ENCODE measurements at places on chromosomes 6 and 20.

- no peak for DNase-seq
Measured at GRCh38 chr6:146194434-146194833, 165.6 kb downstream of the GRM1 start.

- no peak for DNase-seq
Measured at GRCh38 chr20:3696745-3697587, 15.2 kb upstream of the ADAM33 start.

DNA sequence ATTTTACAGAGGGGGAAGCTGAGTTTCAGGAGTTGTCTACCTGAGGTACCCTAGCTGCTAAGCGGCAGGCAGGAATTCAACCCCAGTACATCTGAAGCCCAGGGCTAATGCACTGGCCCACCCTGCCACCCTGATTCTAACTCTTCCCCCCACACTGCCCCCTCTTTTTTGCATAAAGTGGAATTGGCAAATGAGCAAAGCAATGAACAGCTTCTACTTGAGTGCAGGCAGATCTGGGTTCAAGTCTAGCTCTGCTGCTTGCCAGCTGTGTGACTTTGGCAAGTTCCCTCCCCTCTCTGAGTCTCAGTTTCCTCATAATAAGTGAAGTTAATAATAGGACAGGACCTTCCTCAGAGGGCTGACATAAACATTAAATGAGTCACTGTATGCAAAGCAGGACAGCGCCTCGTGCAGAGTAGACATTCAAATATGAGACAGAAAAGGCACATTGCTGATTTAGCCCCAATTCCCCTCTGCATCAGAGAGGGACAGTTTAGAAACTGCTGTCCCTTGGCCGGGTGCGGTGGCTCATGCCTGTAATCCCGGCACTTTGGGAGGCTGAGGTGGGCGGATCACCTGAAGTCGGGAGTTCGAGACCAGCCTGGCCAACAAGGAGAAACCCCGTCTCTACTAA, 4.7 kb downstream of the ADA start:
- DNase-seq = no peak

DNA sequence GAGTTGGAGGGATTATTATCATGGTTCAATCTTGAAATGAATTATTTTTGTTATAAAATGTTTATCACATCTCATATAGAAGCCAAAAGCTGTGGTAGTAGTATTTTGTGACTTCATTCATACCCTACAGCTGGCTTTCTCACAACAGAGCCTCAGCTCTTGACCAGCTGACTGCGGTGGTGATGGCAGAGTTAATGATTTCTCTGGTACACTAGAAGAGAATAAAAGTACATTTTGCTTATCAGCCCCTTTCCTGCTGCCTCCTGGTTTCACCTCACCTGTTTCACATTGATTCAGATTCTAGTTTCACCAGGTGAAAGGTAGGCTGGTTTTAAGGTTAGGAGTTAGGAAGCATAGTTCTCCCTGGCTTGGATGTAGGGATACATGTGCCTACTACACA, 55.7 kb downstream of the AFG1L start:
- DNase-seq = no peak

DNA sequence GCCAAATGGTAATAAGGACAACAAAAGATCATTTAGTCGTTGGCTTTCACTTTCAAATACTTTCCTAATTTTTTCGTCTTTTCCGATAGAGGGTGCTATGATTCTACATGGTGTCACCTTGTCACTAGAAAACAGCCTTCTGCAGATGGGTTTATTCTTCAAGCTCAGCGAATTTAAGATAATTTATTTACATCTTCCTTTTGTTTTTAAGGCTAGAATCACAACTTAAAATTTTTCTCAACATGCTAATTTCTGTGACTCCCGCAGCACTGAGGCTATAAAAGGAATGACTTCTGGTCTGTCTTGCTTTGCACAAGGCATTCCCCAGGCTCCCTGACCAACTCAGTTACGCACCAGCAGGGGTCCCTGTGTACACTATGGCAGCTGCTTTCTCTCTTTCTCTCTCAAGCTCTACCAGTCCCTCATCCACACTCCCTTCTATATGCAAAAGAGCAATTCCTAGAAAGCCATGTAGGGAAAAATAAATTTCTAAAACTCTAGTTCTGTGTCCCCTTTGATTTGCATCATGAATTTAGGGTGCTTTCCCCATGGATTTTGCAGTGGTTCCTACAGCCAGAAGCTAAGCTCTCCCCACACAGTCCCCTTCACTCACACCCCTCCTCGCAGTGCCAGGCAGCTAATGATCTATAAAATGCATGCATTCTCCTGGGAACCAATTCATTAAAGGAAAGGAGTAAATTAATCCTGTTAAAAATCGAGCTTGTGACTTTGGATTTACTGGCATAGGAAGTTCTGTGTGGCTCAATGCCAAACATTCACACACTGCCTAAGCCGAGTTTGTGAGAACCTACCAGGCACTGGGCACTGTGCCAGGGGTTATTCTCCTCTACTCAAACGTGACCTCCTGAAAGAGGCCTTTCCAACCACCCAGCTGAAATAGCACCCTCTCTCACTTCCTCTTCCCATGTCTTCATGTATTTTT, 74.5 kb downstream of the DCDC2 start:
- DNase-seq = no peak

DNA sequence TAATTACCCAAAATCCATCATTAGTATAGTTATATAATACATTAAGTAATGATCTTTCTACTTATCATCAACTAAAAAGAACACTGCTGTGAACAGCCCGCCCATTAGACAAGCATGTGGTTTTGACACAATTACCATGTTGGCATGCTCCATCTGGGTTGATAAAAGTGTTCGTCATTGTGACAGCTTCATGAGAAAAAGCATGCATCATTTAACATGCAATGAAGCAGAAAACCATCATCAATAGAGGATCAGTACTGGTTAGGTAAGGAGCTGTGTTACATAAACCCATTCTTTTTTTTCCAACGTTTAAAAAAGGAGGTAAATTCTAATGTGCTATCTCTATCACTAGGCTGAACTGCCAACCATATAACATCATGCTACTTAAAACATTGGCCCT, 101.9 kb downstream of the EPB41L2 start:
- no peak for DNase-seq

DNA sequence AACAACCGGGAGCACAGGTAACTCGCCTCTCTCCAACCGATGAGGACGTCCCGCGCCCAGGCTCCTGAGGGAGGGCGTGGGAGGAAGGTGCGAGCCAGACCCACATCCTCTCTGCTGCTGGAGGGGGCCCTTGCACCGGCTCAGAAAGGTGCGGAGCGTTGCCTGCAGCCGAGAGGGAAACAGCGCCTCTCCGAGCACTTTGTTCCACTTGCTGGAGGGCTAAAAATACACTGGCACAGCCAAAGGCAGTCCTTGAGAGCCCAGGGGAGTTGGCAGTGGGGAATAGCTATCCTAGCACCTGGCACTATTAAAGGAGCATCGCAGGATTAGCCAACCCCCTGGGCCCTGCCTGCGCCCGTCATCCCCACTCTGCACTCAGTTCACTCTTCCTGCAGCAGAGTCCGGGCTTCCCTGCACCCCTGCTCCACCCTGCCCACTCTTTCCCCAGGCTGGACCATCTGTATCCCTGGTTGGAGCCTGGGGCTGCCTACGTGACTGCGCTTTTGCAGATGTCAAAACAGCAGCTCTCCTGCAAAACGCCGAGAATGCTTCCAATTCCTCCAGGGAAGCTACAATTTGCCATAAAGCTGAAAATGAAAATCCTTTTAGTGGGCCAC, 108.9 kb downstream of the SNX5 start:
- DNase-seq = peak; percentile 18

DNA sequence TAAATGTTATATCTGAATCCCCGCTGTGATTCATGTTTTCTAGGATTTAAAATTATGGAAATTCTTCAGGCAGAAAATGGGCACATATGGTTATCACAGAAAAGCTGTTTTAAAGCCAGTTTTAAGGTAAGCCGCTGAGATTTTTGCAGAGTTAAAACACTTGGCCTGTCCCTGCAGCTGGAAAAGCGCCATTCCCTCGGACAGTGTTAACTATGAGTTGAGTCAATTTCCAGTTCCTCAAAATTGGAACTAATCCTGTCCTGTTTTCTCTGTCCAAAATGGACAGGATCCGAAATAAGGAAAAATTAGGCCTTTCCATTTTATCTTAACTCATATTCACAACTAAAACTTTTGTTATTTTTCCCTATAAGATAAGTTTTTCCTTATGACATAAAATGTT, 225.2 kb downstream of the SAMD5 start:
- DNase-seq = no peak

GRCh38 chr6:134826889-134827737, 122.8 kb downstream of the ALDH8A1 start:
- DNase-seq = no peak

- DNase-seq = no peak
Measured at GRCh38 chr6:136383268-136383937, 93.8 kb upstream of the BCLAF1 start.

DNA sequence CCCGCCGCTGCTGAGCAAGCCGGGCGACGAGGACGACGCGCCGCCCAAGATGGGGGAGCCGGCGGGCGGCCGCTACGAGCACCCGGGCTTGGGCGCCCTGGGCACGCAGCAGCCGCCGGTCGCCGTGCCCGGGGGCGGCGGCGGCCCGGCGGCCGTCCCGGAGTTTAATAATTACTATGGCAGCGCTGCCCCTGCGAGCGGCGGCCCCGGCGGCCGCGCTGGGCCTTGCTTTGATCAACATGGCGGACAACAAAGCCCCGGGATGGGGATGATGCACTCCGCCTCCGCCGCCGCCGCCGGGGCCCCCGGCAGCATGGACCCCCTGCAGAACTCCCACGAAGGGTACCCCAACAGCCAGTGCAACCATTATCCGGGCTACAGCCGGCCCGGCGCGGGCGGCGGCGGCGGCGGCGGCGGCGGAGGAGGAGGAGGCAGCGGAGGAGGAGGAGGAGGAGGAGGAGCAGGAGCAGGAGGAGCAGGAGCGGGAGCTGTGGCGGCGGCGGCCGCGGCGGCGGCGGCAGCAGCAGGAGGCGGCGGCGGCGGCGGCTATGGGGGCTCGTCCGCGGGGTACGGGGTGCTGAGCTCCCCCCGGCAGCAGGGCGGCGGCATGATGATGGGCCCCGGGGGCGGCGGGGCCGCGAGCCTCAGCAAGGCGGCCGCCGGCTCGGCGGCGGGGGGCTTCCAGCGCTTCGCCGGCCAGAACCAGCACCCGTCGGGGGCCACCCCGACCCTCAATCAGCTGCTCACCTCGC, 1.5 kb downstream of the ARID1B start:
- DNase-seq = peak; percentile 39

GRCh38 chr6:31729979-31730630, 1.0 kb upstream of the DDAH2 start:
- peak; percentile 62 for DNase-seq

DNA sequence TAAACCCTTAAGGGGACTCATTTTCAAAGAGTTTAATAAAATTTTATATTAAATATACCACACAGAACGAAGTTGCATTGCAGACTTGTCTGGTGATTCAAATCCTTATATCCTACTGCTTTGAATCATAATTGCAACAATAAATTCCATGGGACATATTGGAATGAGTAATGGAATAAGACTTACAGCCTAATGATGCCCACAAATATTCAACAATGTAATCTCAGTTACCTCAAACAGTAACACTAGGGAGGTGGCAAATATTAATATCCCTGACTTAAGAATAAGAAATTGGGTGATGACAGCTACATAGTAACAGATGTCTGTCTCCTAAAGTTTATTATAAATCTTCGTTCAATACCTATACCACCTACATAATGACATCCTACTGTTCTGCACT, 52.6 kb downstream of the BMP5 start:
- no peak for DNase-seq

DNA sequence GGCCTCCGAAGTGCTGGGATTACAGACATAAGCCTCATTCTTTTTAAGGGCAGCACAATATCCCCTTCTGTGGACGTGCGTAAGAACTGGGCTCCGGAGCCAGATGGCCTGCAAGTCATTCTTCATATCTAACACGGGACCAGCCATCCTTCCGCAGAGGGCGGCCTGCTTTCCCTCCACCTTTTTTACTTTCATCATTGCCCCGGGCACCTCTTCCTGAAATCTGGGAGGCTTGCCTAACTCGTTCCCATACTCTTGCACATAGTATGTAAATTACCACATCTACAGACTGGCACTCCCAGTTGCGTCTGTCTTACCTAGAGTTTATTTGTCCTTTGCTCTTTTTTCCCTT, 29.9 kb upstream of the SLC23A2 start:
- no peak for DNase-seq

- no peak for DNase-seq
Measured at GRCh38 chr6:43627008-43627825, 1.8 kb downstream of the GTPBP2 start.

DNA sequence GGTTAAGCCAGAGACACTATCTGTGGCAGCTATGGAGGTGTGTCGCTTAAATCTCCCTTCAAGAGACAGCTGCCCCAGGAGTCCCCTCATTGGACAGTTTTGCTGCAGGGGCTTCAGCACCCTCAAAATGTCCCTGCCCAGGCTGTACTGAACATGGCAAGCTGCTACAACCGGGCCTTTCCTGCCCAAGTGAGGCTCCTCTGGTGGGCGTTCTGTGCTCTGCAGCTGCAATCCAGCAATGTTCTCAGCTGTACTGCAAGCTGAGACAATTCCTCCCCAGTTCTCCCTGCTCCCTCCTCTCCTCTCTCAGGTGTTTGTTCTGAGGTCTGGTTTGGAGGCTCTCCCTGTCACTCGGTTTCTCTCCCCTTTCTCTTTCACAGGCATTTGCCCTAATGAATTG, 190.8 kb upstream of the LAMP5 start:
- no peak for DNase-seq

GRCh38 chr20:23034721-23035671, at the start of gene SSTR4:
Gene SSTR4 (plus strand): TSS chr20:23035312. CDS start chr20:23035484, 172 bp downstream.
- DNase-seq = no peak

DNA sequence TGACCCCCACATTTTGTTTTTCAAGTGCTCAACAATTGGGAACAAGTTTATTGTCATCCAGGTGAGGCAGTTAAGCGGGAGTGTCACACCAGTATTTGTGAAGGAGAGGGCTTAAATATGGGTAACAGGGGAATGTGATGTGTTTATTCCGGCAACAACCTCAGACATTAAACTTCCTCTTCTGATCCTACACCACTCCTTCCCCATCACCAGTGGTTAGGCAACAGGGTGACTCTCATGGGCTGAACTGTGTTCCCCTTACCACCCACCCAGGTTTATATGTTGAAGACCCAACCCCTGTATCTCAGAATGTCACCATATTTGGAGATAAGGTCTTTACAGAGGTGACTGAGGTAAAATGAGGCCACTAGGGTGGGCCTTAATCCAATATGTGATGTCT, 52.1 kb upstream of the RNF182 start:
- no peak for DNase-seq

DNA sequence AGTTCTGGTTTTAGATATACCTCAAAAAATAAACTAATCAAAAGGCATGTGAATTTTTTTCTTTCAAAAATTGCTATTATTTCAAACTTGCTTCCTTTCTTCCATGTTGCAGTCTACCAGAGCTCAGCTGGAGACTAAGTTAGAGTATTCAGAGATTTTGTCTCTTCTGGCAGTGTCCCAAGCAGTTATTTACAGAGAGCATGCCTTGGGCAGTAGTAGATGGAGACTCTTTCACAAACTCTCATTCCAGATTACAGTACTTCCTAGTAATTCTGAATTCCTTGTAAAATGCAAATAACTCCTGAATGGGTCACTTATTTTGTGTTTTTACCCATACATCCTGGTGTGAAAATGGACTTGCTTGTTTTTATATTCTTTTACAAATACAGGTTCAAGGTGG, 703.4 kb downstream of the EPHA7 start:
- DNase-seq = no peak

GRCh38 chr20:991850-992249, 10.3 kb downstream of the RSPO4 start:
- no peak for DNase-seq
